ENCODE measurements at places on chromosomes 7 and 10.

DNA sequence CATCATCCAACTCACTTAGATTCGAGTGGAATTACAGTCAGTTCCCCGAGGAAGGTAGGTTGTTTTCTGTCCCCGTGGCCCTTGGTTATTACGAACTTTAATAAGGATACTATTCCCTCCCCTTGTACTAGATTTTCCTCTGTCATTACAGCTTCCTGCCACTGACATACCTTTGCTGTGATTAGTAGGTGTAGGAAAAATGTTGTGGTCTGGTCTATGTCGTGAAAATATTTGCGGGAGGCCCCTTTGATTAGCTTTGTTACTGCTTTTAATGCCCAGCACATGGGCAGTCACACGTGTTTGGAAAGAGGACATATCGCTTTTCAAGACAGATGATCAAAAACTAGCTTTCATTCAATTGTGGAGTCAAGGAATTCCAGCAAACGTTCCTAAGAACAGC, 92.2 kb downstream of the GATA3 start:
- no peak for DNase-seq

GRCh38 chr10:131693766-131694165, 207.0 kb upstream of the PPP2R2D start:
- DNase-seq = no peak

- DNase-seq = no peak
Observed at GRCh38 chr10:16720812-16721211, 96.4 kb downstream of the RSU1 start.

GRCh38 chr10:127968659-127969058, 61.8 kb downstream of the PTPRE start:
- no peak for DNase-seq

DNA sequence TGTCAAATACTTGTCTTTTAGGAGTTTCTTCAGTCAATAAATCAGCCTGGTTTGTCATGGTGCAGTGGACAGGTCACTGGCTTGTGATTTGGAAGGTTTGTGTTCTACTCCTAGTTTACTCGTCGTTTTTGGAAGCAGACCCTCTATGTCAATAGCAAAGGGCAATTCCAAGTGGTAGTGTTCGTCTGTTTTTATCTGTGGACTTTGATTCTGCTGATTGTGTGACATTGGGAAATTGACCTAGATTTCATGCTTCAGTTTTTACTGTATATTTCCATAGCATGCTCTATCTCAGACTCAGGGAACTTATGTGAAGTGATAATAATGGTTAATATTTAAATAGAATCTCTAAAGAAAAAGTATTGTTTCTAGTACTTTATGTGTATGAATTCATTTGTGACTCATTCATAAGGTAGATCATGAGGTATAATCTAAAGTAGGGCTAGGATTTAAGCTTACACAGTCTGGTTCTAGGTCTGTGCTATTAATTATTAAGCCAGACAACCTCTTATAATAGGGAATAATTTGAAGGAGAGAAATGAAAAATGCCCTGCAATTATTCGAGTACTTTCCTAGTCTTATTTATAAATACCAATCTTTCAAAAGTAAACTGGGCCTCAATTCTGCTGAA, 198.1 kb downstream of the REEP3 start:
- no peak for DNase-seq

DNA sequence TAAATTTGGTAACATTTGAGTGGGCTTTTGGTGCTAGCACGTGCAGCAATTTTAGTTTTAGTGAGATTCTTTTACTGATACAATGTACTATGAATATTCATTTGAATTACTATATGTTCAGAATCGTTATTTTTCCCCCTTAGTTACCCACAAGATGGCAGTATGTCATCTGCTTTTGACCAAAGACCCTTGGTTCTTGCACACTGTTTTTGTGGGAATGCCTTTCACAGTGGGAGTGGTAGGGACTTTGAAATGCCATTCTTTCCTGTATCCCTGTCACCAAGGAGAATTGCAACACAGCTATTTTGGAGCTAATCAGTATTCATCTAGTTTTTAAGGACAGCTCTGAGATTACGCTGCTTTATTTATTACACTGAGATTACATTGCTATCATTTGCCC, 40.6 kb downstream of the SEC23IP start:
- no peak for DNase-seq

Measured in epithelial cell of prostate (primary cell).